ENCODE measurements at places on chromosomes 3 and 15.

DNA sequence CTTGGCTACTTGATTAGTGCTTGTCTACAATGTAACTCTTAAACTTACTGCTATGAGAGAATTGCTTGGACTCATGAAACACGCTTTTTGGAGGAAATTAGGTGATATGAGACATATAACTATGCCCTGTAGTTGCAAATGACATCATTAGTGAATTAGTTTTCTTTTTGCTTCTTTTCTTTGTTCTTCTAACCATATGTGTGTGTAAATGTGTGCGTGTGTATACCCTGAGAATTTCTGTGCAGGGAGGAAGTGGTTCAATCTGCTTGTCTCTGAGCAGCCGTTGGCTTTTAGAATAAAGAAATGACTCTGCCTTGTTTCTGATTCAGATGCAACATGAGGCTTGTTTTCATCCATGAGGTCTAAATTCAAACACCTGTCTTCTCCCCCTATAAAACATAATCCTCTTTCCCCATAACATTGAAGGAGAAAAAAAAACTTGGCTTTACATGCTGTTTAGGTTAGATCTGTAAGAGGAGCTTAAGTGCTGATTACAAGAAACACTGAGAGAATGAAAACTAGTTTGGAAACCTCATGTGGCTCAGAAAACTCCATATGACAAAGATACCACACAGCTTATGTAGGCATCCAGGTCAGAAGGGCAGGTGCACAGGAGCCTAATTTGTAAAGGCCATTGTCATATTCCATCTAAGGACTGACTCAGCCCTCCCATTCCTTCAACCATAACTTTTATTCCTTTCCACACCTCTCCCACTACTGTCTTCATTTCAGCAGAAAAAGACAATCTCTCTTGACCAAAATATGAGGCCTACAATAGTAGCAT lies 30.5 kb upstream of the BLM start:
- DNase-seq: no peak

DNA sequence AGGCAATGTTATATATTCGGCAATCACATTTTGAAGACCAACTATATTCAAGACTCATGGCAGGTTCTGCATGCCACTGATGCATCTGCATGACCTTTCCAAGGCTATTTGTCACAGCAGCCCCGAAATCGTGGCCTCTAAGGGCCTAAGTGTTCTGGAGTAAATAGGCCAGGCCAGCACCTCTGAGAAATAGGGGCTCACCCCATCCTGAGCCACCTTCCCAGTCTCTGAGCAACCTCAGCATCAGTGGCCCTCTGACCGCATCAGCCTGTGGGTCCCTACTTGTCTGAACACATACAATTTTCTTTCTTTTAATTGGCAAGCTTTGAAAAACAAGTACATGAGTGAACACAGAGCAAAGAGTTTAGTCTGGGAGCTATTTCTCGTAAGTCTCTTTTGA lies 45.9 kb upstream of the THBS1 start:
- no peak for DNase-seq

DNA sequence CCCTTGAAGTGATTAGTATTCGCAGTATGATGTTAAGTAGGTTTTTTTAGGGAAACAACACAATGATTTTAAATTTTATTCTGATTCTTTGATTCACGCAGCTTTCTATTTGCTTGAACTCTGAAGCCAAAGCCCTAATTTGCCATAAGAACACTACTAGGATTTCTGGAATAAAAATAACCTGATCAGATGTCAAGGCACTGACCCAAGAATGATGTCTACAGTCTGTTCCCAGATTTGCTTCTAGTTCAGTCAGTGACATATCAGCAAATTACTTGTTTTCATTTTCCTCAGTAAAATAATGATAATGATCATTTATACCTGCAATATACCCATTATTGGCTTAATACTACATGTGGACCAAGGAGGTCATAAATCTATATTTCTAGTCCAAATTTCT lies 179.5 kb upstream of the EIF1B start:
- DNase-seq: no peak

DNA sequence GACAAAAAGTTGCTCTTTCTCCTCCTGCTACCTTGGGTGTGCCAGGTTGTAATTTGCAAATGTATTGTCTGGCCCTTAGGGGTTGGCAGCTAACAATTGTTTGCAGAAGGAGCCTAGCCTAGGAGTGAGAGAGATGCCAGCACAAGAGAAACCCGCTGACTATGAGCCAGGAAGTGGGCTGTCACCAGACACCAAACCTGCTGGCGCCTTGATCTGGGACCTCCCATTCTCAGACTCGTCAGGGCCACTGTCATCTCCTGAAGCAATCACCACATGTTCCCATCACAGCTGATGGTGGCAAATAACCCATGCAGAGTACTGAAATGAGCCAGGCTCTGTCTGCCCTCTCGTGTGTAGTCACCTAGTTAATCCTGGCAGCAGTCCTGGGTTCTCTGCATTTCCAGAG lies 406.4 kb upstream of the NPAP1 start:
- no peak for DNase-seq

DNA sequence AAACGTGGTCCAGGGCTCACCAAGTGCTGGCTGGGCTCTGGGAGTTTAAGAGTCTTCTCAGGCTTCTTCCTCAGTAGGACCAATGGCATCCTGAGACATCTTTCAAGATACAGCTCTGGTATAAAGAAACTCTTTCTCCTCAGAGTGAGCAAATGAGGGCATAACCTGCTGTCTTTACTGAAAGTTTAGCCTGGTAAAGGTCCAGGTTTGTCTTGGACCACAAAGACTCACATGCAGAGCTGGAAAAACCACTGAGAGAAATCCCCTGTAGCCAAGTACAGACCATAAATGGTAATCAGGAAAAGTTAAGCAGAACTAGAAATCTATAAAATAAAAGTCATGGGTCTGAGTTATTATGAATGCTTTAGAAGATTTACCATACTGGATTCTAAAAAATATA lies 23.1 kb downstream of the CD47 start:
- DNase-seq: no peak

GRCh38 chr3:140717921-140718320 lies 40.1 kb downstream of the TRIM42 start:
- DNase-seq: no peak

DNA sequence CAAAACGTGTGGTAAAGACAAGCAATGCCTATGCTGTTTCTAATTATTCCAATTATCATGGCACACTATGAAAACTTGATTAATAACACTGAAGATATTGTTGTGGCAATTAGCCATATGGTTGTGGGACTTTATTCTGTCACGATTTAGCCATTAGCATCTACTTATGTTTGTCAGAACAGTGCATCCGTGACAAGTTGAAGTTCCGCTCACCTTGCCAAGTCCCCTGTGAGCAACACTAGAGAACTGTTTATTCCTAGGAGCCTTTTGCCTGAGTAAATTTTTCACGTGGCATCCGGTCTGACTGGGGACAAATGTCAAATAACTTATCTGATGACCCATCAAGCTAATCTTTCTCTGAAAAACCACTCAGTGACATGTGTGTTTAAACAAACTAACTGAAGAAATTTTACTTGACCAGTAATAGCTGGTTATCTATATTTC lies 403.3 kb downstream of the TBC1D5 start:
- DNase-seq: no peak

GRCh38 chr15:62391641-62392262 lies 226.7 kb upstream of the C2CD4B start:
- peak; percentile 12 for DNase-seq

GRCh38 chr3:25471081-25471768 lies 43.2 kb downstream of the RARB start:
- DNase-seq: no peak

- no peak for DNase-seq
These were observed 706.5 kb upstream of the UBE2E2 start for GRCh38 chr3:22496641-22497040.

DNA sequence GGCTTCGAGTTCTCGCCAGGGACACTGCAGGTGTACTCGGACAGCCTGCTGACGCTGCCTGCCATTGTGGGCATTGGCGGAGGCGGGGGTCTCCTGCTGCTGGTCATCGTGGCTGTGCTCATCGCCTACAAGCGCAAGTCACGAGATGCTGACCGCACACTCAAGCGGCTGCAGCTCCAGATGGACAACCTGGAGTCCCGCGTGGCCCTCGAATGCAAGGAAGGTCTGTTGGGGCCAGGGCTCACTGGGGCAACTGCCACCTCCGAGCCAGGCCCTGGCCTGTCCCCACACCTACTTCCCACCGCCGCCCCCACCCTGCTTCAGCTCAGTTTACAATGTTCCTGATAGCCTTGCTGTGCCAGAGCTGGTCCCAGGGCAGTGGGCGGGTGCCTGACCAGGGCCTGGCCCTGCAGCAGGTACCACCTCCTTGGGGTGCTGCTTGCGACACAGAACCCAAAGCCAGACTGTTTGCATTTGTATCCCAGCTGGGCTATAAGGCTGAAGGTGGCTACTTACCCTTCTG lies 35.5 kb downstream of the PLXNA1 start:
- DNase-seq: no peak

- DNase-seq: no peak
These were observed 2.5 kb upstream of the MST1R start for GRCh38 chr3:49906073-49906743.

GRCh38 chr15:80437334-80437891 lies 33.2 kb downstream of the ARNT2 start:
- DNase-seq: no peak

DNA sequence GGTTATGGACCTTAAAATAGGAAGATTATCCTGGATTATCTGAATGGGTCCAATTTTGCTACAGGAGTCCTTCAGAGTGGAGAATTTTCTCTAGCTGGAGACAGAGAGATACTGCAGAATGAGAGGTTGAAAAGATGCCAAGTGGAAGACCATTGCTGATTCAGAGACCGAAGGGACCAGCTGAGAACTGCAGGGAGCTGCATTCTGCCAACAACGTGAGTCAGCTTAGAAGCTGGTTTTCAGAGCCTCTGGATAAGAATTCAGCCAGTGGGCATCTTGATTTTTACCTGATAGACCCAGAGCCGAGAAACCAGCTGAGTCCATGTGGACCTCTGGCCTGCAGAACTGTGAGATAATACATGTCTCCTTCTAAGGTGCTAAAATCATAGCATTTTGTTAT lies 234.0 kb downstream of the NR2F2 start:
- no peak for DNase-seq

DNA sequence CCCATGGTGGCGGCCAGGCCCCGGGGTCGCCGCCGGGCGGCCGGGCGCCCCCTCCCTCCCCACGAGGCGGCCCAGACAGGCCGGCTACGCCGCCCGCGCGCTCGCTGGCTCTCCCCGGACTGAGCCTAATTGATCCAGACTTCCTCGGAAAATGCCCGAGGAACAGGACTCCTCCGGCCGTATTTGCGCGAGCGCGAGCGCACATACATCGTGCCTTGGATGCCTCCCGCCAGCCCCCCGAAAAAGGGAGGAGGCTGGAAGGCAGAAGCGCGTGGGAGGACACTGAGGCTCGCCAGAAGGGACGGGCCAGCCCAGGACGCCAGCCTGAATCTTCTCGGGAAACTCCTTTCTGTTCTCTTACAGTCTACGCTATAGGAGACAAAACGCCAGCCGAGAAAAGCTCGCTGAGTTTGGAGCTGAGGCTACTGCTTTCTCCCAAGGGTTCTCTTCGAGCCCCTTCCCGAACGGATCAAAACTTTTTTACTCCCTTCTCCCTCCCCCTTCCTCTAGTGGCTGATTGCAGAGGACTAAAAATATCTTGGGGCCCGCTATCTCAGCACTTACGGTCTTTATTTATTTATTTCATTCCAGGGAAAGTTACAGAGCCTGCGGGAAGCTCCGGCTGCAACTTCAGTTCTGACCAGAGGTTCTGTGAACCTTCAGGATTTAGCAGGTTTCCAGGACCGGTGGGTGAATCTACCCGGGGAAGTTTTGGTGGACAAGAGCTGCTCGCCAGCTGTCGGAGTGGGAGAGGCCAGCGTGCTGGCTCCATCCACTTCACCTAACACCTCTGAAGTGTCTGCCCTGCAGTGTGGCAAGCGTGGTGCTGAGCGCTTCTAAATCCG lies at the start of gene PDZRN3:
PDZRN3 (minus strand) TSS at position 121 of the 845 bp plus-strand sequence.
- no peak for DNase-seq

DNA sequence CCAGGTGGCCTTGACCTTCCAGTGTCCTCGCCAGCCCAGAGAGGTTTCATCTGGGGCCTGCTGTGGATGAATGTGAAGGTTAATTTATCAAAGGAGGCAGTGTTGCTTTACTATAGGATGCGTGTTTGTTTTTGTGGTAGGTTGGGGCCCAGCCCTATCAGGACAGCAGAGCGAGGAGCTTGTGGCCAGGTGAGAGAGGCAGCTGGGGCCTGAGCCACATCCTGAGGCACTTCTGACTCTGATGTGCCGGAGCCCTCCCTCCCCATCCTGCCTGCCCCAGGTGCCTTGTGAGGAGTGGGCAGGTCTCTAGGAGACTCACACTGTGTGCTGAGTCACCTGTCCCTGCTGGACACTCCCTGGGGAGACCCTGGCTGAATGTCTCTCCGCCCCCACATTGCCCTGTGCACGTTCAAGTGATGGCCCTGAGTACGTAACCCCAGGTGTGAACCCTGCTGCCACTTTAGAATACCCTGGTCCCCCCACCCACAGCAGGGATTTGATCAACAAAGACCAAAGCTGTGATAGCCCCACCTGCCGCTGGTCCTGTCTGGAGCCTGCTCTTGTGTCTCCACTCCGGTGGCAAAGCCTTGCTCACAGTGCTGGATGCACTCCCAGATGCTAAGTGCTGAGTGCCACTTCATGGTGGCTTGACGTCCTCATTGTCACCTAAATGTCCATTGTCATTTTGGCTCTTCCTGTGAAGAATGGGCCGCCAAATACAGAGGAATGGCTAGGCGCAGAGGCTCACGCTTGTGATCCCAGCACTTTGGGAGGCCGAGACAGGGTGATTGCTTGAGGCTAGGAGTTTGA lies 16.0 kb downstream of the FBLN2 start:
- no peak for DNase-seq

- no peak for DNase-seq
These were observed 44.2 kb downstream of the MKRN2 start for GRCh38 chr3:12601072-12601471.

Measured in right renal cortex interstitium (tissue), 3 donors.